ENCODE measurements at places on chromosomes 13 and 19.

DNA sequence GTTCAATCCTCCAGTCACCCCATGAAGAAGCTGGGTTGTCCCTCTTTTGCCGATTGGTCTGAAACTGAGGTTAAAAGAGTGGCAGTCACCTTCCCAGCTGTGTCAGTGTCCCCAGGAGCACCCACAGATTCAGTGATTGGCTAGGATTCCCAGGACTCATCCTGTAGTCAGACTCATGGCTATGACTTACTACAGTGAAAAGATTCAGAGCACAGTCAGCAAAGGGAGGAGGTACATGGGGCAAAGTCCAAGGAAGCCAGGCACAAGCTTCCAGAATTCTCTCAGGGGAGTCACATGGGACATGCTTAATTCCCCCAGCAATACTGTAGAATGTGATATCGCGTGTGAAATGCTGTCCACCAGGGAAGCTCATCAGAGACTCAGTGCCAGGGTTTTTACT, 14.2 kb downstream of the ZNF473 start:
- DNase-seq = no peak

DNA sequence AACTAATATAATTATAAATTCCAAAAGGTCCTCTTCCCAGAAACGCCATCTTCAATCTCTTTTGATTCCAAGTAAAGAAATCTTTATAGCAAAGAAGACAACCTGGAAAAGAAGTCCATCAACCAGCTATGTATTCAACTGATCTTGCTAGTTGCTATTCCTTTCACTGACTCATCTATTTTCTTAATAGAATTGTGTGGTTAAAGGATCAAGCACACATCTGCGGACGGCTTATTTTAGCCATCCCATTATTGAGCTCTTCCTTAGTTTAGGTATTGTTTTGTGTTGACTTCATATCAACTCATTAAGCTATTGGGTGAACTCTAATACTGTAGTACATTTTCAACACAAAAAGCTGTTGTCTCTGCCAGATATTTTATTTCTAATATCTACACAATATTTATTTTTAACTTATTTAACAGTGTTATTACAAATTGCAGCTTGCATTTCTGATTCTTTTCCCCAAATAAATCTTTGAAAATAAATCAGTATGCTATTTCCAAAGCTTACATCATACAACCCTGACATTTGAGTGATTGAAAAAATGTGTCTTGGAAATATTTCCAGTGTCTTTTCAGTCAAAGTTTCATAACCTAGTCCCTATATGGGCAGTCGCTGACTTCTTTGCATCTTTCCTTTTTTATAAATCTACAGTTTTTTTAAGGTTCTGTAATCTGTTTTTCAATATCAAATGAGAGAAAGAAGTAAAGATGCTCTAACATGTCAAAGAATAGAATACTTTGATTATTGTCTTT, 158.8 kb upstream of the SPRY2 start:
- no peak for DNase-seq

GRCh38 chr13:44218501-44219240, 155.0 kb upstream of the SERP2 start:
- no peak for DNase-seq

GRCh38 chr13:100323937-100324336, 235.0 kb downstream of the PCCA start:
- DNase-seq = no peak

GRCh38 chr13:22031702-22032286, 360.9 kb downstream of the FGF9 start:
- no peak for DNase-seq

DNA sequence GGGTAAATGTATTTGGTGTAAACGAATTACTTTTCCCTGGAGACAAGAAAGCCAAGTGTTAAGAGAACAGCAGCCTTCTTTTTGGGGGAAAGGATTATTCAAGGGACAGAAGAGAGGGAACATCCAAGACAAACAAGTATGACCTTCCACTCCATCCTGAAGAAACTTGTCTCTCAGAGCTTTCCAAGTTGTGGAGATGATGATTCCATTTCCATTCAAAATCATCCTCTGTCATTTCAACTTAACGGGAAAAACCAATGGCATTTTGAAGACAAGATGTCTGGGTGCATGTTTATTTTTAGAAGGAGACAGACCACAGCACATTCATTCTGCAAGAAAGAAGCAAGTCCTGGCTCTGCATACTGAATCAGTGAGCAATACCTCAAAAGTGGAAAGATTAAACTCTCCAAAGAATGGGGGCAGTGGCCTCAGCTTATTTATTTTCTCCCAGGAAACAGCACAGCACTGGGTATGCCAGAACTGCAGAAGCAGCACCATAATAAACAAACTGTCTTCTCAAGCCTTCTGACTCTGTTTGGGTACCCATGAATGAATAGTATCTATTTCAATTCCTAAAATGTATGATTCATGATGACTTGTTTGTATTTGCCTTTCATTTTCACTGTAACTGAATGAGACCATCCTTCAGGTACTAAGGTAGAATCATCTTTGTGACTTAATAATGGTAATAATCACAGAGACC, 541.0 kb downstream of the RFC3 start:
- DNase-seq = no peak

- DNase-seq = no peak
Measured at GRCh38 chr13:44104197-44104490, 224.4 kb downstream of the LACC1 start.

DNA sequence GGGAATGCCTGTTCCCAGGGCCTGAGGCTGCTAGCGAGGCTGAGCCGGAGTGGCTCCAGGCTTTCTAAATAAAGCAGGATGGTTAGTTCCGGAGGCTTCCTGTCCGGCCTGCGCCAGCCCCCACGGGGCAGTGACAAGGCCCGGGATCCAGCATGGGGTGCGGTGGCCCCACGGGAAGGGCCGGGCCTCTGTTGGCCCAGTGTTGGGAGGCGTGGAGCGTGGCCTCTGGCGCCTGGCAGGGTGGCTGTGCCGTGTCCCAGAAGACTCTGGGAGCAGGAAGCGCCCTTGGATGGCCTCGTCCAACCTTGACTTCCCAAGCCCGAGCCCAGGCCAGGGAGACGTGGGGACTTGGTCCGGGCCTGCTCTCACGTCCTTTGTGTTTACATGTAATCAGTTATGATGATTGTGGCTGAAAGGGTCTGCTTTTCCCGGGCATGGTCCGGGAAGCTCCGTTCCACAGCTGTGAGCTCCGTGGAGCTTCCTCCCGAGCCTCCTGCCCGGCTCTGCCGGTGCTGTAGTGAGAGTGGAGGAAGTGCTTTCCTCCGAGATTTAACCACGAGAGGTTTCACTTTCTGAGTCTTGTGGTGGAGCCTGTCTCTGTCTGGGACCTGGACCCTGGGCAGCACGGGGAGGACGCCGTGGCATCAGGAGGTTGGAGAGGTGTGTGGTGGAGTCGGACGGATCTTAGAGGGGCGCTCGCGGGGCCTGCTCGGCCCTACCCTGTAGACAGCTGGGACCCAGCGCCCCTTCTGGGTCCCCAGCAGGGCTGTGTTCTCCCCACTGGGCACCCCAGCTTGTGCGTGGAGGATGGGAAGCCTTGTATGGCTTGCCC, 4.6 kb downstream of the GNA11 start:
- no peak for DNase-seq

- DNase-seq = no peak
Measured at GRCh38 chr19:4660181-4660791, 9.9 kb downstream of the MYDGF start.

- DNase-seq = no peak
Measured at GRCh38 chr13:89883893-89884448, 1463.5 kb upstream of the MIR17HG start.

GRCh38 chr13:82407321-82407720, 1475.0 kb downstream of the SLITRK1 start:
- no peak for DNase-seq

GRCh38 chr19:50155520-50156109, 7.5 kb downstream of the IZUMO2 start:
- DNase-seq = no peak

- DNase-seq = no peak
Measured at GRCh38 chr19:15260939-15261338, 28.7 kb upstream of the EPHX3 start.

GRCh38 chr13:44021422-44021821, 141.7 kb downstream of the LACC1 start:
- no peak for DNase-seq

GRCh38 chr13:50123862-50124535, 108.8 kb downstream of the KCNRG start:
- DNase-seq = peak; percentile 88

DNA sequence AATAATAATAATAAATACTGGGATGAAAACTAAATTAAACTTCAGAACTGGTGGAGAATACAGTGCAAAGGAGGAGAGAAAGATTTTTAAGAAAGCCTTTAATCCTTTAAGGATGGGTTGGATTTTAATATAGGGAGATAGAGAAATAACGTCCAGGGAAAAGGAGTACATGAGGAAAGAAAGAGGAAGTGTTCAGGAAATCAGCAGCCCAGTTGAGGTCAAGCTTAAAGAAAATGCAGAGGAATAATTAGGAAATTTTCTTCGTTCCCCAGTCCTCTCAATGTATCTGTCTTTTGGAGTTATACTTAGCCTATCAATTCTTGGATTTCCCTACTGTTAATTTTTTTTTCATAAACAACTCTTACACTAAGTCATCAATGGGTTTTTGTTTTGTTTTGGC, 47.7 kb downstream of the INTS6 start:
- no peak for DNase-seq

DNA sequence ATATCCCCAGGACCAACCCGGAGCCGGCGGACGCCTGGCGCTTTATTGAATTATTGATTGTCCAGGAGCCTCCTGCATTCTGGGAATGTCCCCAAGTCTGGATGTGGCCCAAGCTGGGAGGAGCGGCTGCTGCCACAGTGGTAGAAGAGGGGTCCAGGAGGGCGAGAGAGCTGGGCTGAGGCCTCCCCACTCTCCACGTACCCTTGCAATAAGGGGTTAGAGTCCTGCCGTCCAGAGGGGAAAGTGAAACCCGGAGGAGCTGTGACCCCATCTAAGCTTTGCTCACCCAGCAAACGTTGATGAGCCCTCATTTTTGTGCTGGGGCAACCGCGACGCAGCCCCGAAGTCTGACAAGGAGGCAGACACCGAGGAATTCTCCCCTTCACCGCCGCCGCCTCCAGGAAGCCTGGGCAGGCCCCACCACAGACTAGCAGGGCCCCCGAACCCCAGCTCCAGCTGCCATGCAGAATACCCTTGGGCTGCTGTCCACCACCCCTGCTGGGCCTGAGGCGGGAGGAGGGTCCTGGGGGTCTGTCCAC, 1.4 kb upstream of the C2CD4C start:
- DNase-seq = no peak

- no peak for DNase-seq
Measured at GRCh38 chr13:95403349-95404140, 102.3 kb upstream of the ABCC4 start.

GRCh38 chr19:13906521-13906904, 512 bp downstream of the CC2D1A start:
- no peak for DNase-seq

GRCh38 chr13:66977161-66977560, 253.0 kb downstream of the PCDH9 start:
- no peak for DNase-seq

DNA sequence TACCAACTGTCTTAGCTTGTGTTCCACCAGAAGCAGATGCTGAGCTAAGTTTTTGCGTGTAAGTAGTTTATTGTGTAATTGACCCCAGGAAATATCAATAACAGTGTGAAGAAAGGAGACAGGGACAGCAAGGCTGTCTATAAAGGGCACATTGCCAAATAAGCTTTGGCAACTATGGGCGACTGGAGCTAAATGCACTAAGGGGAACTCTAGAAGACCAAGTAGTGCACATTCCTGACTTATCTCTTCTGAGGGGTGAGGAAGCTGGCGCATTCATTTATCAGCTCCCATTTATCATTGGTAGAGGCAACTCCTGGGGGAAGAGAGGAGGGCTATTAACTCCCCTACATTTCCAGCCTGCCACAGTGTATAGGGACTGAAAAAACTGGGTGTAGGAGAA, 135.0 kb downstream of the DLEU7 start:
- no peak for DNase-seq

- DNase-seq = no peak
Measured at GRCh38 chr19:6101291-6101825, 8.9 kb downstream of the RFX2 start.

- DNase-seq = no peak
Measured at GRCh38 chr13:23098161-23098907, 82.4 kb upstream of the SGCG start.

DNA sequence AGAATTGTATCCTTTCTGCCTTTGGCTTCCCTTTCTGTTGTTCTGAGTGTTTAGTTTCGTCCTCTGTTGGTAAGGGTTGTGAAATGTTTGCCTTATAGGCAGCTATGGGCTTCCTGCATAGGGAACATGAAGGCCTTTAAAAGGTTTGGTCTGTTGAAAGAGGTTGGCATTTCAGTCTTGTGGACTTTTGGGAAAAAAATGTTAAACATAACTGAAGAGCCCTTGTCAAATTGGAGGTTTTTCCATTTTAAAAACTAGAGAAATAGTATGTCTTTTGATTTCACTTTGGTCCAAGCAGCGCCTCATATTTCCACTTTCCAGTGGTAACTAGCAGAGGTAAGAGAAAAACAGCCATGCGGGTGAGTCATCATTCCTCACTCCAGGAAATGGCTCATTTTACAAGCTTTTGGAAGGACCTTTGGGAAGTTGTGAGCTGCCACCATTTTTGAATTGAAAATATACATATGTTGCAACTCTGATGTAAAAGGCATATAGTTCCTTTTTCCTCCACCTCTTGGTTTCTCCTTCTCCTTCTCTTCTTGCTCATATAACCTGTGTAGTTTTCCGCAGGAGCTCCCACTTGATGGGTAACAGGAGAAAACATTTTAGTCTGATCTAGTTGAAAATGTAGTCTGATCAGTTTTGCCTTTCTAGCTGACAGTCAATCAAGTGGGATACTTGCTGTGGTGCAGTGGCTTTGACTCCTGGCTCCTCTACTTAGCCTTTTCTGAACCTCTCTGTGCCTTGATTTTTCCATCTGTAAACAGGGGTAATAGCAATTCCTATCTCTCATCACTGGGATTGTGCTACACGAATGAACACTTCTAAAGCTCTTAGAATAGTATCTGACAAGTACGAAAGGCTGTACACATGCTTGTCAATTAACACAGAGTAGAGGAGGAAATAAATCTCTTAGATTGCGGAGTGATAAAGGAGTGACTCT, 23.0 kb downstream of the GPC6 start:
- DNase-seq = no peak

GRCh38 chr13:36130193-36130551, 1.0 kb downstream of the DCLK1 start:
- no peak for DNase-seq

- DNase-seq = no peak
Measured at GRCh38 chr13:100895651-100896050, 221.1 kb upstream of the TMTC4 start.

Measured in GM19239 (cell line).